ENCODE measurements at places on chromosomes 1 and 21.

- no peak for DNase-seq
Measured at GRCh38 chr1:3234281-3234680, 165.3 kb downstream of the PRDM16 start.

GRCh38 chr1:50423670-50424000 is 392 bp upstream of the DMRTA2 start:
- no peak for DNase-seq

DNA sequence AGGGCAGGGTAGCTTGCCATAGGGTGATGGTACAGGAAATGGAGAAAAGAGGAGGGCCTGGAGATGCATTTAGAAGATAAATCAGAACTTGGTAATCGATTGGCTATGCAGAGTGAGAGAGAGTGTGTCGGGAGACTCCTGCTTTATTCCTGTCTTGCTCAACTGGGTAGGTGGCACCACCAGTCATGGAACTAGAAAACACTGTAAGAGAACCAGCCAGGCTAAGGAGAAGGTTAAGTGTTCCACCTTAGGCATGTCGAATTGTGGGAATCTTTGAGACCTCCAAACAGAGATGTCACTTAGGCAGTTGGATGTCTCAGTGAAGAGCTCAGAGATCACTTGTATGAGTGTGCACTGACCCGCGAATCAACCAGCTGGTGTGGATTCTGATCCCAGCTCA is 28.7 kb upstream of the RD3 start:
- no peak for DNase-seq

GRCh38 chr1:183810121-183810520 is 5.2 kb downstream of the RGL1 start:
- DNase-seq = no peak

DNA sequence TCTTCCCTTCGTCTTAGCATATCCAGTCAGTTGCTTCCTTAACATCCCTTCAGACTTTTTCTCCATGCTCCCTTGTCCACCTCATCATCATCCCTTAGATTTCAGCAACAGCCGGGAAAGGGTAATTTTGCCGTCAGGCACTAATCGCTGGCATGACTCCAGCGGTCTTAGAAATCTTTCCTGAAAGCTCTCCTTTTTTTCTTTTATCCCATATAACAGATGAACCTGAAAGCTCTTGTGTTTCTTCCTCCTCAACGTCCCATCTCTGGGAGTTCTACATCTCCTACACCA is 10.4 kb upstream of the BOLA1 start:
- no peak for DNase-seq

GRCh38 chr1:233386336-233386735 is 58.8 kb downstream of the MAP3K21 start:
- DNase-seq = no peak

DNA sequence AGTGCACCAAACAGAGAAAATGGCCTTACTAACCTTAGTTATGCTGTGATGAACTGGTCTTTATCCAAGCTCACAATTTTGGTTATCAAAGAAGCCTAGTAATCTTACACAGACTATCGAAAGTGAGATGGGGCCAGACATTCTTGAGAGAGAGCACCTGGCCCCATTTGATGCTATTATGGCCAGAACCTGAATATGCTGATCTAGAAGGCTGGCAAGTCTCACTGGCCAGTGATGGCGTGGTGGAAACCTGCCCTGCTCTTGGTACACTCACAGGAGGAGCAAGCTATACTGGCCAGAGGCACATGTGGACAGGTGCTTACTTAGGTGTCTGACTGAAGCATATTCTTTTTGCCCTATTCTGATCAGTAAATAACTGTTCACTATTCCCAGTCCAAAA is 357.8 kb upstream of the ZRANB2 start:
- DNase-seq = no peak

DNA sequence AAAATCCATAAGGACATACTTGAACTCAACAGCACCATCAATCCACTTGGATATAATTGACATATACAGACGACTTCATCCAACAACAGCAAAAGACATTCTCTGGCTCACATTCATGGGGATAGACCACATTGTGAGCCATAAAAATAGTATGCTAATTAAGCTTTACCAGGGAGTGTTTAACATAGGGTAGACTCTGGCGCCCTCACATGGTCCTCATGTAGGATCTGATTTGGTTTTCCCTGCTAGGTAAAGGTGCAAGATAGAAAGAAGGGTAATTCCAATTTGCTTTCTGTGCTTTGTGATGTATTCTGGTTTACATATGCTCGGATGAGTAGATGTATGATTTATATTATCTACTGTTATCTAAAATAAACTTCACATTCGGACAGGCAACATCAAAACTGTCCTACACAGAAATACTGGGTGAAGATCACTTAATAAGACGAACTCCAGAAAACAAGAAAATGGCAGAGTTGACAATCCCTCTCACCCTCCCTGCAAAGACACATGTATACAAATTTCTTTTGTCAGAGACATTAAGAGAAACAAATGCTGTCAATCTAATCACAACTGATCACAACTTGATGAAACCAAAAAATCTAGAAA is 27.7 kb downstream of the CR1L start:
- DNase-seq = no peak

DNA sequence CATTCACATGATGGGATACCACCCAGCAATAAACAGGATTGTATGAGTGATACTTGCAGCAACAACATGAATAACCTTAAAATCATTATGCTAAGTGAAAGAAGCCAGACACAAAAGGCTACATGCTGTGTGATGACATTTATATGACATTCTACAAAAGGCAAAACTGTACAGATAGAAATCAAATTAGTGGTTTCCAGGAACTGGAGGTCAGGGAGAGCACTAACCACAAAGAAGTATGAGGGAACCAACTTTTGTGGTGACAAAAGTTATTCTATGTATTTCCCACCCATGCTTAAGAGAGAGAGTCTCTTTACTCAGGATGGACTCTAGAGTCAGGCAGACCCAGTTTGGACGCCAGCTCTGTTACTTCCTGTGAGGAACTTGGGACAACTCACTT is 364.5 kb upstream of the DAB1 start:
- no peak for DNase-seq

- no peak for DNase-seq
Measured at GRCh38 chr1:205365945-205366463, 9.3 kb upstream of the KLHDC8A start.

GRCh38 chr1:109259674-109260557 is 10.6 kb downstream of the CELSR2 start:
- no peak for DNase-seq

- DNase-seq = no peak
Measured at GRCh38 chr1:29962831-29963247, 726.5 kb downstream of the PTPRU start.

GRCh38 chr1:221880182-221880581 is 138.3 kb upstream of the DUSP10 start:
- DNase-seq = no peak

DNA sequence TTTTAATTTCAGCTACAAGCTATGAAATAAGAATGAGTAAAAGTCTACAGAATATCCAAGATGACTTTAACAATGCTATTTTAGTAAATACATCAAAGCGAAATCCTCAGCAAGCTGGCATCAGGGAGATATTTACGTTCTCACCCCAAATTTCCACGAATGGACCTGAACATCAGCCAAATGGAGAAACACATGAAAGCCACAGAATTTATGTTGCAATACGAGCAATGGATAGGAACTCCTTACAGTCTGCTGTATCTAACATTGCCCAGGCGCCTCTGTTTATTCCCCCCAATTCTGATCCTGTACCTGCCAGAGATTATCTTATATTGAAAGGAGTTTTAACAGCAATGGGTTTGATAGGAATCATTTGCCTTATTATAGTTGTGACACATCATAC is 13.7 kb upstream of the CLCA1 start:
- DNase-seq = no peak

DNA sequence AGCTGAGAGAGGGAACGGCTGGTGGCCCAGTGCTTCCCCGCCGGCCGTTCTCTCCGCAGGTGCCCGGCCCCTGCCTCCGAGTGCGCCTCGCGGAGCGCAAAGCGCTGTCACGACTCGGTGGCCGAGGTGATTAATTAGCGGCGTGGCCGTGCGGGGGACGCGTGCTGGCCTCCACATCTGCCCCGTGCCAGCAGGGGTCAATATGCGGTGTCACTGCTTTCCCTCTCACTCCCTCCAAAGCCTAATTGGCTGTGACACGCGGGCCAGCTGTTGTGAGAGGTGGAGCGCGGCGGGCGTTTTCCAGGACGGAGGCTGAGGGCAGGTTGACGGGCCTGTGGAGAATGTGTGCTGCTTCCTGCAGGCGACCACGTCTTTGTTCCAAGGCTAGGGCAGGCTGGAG is 239.0 kb downstream of the LMX1A start:
- no peak for DNase-seq

DNA sequence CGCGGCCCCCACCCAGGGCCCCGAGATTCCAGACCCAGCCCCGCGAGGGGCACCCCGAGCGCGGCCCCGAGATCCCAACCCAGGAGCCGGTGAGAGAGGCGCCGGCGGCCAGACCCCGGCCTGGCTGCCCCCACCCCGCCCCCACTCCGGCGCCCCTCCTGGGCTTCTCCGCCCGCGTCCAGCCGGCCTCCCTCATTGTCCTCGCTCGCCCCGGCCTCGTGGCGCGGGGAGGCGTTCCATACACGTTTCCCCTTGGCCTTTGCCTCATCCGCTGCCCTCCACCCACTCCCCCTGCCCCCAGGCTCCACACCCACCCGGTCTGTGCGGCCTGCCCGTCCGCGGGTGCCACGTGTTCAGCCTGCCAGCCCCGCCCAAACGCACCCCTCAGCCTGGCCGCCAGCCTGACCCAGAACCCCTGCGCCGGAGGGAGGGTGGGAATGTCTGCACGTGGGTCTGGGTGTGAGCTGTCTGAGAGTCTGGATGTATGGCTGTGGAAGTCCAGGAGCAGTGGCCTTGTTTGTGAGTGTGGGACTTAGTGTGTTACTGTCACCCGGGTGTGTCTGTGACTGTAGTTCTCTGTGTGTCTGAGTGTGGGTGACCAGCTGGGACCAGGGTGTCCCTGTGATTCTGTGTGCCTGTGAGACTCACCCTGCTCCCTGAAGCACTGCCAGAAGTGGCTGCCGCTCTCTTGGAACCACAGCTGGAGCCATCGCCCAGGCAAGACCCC is 681 bp downstream of the B4GALT2 start:
- no peak for DNase-seq

GRCh38 chr1:201490708-201491131 is 16.2 kb downstream of the CSRP1 start:
- no peak for DNase-seq

DNA sequence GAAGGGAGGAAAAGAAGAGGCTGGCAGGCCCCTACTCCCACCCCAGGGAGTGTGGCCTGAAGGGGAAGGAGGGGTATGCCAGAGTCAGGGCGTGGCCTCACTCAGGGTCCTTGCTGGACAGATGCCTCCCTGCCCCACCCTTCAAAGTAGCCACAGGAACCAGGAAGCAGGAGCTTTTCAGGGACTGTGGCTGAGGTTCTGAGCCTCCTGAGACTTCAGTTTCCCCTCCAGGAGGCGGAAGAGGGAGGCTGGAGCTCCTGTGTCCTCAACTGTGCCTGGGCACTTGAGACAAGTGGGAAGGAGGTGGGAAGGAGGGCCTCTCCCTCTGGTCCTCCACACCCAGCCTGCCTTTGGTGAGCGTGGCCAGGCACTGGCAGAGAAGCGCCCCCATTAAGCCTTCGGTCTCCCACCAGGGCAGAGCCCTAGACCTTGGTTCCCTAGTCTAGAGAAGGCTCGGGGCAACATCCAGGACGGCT is 5.3 kb downstream of the CELSR2 start:
- no peak for DNase-seq
